ENCODE measurements at places on chromosomes 2 and 18. TPM values are rescaled to one million over a fixed set of nuclear protein-coding genes. Genes with fewer than 3 reads are reported as not detected.

FOXI3 gene
- polyA plus RNA-seq = 0.05 TPM

PLGLB2 gene
- polyA plus RNA-seq = 1.4 TPM

GPR155 gene
- polyA plus RNA-seq = 6.8 TPM

ANKRD30B gene
- polyA plus RNA-seq = not detected

TBR1 gene
- polyA plus RNA-seq = 0.05 TPM

TUBA3E gene
- polyA plus RNA-seq = not detected

CNGA3 gene
- polyA plus RNA-seq = not detected

BOLL gene
- 0.68 TPM for polyA plus RNA-seq

Data from muscle of arm (tissue), 14 donors.